Activated T-helper 9 cell treated with anti-CD3 and anti-CD28 coated beads, Interleukin-2, amount 50 U/mL, for 16 hours (primary cell): ENCODE measurements at places on chromosomes 13 and 19.

- no peak for DNase-seq
These were observed 752 bp downstream of the PDCD5 start for GRCh38 chr19:32581705-32582179.

GRCh38 chr13:30735025-30735871 is at the start of gene ALOX5AP:
TSS of gene ALOX5AP (plus strand) at chr13:30735543. CDS start at chr13:30735606, 63 bp downstream.
- DNase-seq: no peak

GRCh38 chr13:24742977-24743376 is 21.0 kb upstream of the RNF17 start:
- no peak for DNase-seq

DNA sequence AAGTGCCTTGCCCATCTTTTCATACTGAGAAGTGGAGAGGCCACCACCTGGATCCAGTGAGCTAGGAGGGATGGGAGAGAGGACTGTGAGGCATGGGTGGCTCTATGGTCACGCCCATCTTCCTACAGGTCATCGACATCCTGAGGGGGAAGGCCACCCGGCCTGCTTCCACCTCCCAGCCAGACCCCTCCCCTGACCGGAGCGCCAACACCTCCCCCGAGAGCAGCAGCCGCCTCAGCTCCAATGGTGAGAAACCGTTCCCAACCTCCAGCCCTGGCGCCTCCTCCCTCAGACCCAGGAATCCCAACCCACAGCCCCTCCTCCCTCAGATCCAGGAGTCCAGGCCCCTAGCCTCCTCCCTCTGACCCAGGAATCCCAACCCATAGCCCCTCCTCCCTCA is 10.1 kb downstream of the BCL3 start:
- no peak for DNase-seq

DNA sequence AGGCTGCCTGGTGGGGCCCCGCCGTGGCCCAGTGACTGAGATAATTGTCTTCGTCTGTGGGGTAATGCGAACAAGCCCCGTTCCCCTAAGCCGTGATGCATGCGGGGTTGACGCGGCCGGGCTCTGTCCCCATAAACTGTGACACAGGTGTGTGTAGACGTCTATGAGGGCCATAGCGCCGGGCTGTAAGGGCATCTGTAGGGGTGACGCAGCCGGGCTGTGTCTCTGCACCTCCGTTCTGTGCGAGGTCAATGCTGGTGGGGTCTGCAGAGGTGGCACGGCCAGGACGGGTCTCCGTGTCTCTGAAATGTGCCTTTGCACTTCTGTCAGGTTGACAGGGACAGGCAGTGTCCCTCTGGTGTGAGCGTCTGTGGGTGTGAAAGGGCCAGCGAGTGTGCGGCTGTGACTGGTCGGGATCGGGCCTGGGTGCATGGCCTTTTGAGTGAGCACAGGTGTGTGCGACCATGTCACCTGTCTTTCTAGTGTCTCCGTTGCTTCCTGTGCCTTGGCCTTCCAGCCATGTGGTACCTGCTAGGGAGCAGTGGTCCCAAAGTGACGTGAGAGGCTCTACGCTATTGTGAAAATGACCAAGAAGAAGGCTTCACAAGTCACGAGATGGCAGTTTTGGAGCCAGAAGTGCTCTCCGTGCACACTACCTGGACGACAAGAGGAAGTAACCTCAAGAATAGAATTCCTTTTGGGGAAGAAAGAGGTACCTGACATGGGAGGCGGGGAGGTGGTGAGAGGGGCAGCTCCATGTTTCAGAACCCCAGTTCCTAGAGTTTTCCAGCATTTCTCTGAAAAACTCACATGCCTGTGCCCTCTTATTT is 16.4 kb upstream of the ZNF331 start:
- DNase-seq: no peak

DNA sequence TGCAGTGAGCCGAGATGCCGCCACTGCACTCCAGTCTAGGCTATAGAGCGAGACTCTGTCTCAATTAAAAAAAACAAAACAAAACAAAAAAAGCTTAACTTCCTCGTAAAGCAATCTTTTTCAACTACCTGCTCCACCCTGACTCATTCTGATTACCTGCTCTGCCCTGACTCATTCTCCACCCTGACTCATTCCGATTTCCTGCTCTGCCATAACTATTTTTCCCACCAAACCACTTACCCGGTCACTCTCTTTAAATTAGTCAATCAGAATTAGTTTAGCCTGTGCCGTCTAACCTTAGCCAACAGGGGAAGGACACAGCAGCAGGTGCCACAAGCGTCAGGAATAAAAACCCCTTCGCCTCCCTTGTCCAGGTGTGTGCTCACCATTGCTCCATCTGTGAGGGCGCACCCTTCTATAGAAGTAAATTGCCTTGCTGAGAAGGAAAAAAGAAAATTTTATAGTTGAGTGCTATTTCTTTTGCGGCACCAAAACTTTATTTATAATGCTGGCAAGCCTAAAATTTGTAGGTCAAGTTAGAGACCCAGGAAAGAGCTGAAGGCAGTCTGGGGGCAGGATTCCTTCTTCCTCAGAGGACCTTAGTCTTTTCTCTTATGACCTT is 1.7 kb upstream of the IFT88 start:
- DNase-seq: no peak

DNA sequence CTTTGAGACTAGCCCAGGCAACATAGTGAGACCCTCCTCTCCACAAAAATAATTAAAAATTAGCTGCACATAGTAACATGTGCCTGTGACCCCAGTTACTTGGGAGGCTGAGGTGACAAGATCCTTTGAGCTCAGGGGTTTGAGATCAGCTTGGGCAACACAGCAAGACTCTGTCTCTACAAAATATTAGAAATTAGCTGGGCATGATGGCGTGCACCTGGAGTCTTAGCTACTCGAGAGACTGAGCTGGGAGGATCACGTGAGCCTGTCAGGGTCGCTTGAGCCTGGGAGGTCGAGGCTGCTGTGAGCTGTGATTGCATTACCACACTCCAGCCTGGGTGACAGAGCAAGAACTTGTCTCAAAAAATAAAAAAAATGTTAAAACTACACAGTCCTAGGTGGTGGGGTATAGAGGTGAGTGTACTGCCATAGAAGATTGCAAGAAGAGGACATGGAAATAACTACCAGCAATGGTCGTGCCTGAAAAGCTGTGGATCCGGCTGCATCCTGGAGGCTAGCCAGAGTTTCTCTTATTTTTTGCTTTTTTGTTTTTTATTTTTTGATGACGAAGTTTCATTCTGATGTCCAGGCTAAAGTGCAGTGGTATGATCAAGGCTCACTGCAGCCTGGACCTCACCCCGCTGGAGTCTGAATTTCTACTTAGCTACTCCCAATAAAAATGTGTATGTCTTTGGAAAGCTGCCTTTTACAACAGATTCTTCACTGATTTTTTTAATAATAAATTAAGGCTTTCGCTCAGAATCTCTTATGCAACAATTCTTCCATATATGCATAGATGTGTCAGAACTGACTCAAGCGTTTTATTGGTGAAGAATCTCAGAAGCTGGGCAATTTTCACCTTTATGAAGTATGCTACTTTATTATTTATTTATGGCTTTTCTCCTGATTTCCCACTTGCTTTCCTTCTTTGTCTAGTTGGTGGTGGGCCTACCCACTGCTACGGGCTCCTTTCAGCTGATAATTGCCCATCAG is 393.8 kb downstream of the TSHZ3 start:
- no peak for DNase-seq

- DNase-seq: no peak
These were observed 7.4 kb upstream of the CNFN start for GRCh38 chr19:42397263-42398166.

DNA sequence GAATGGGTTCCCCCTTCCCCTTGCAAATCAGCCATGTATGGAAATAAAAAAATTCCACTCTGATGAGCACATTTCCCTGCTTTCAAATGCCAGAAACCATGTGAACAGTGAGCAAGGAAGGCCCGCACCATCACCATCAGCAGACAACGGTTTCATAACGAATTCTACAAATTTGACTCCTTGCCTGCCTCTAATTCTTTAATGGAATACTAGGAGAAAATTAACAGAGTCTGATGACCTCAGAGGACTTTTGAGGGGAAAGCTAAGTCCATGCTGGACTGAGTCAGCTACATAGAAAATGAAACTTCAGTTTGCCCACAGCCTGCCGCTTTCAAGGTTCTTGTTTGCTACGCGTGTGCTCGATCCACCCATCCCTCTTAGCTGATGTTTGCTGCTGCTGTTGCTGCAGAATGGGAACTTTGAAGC is 46.7 kb upstream of the KL start:
- DNase-seq: no peak
